ENCODE measurements at places on chromosomes 1 and 21. TPM values are rescaled to one million over a fixed set of nuclear protein-coding genes. Genes with fewer than 3 reads are reported as not detected.

- DNase-seq, result no peak
Observed at GRCh38 chr1:197036861-197037260, 30.2 kb downstream of the F13B start.

GRCh38 chr1:109477821-109478220 lies 5.9 kb upstream of the ATXN7L2 start:
- no peak for DNase-seq

SLC30A1 gene
- total RNA-seq, result 9.8 TPM

CELA3A gene
- total RNA-seq, result not detected

NPL gene
- total RNA-seq, result 5.3 TPM

JAM2 gene
- total RNA-seq, result 32.3 TPM

GRCh38 chr1:55334160-55334559 lies 119.0 kb upstream of the USP24 start:
- no peak for DNase-seq

GRCh38 chr1:226733304-226733703 lies 5.8 kb downstream of the ITPKB start:
- DNase-seq, result no peak

PALMD gene
- 114 TPM for total RNA-seq

DNA sequence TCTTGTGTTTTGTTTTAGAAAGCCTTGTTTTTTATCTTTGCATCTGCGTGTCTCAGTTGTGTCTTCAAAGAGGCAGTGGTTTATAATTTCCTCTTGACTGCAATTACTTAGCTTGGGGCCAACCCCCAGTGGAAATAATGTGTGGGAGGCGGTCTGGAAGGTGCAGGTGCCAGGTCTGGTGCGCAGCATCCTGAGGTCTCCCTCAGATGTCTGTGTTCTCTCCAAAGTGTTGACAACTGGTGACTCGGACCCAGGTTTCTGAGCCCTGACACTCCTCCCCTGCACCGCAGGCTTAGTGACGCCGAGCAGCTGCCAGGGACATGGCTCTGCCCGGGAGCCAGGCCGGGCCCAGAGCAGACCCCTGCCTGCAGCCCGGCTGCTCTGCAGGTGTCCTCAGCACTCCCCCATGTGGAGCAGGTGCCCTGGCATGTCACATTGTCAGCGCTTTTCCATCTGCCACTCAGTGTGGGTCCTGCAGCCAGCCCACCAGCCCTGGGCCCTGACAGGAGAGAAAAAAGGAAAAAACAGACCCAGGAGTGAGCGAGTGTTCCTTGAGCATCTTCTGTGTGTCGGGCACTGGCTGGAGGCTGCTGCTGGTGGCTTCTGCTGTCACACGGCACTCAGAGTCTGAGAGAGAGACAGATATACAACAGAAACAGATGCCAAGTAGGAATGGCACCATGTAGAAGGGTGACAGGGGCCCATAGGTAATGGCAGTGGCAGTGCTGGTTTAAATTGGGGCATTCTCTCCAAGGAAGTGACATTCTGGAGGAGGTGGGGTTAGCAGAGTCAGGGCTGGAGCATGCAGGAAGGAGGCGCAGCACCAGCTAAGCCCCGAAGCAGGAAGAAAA lies 24.8 kb upstream of the SELENON start:
- no peak for DNase-seq

DNA sequence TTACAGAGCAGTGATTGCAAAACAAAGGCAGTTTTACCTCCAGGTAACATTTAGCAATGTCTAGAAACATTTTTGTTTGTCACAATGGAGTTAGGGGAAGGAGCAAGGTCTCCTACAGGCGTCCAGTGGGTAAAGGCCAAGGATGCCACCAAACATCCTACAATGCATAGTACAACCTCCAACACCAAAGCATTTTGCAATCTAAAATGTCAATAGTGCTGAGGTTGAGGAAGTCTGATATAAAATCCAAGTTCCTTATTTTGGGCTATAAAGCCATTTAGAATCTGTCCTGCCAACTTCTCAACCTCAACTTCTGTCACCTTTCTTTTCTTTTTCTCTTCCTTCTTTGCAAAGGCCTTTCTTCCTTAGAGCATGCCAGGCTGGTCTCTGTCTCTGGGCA lies 111.2 kb downstream of the FASLG start:
- no peak for DNase-seq

DNA sequence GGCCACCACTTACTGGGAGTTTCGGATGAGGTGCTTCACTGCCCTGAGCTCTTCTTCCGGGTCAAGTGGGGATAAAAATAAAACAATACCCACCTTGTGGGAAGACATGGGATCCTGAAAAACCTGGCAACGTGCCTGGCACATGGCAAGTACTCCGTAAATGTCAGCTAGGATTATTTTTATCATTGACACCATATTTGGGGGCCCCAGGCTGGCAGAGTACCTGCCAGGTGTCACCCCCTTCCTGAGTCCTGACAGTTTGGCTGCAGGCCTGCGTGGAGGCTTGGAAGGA lies 9.2 kb upstream of the EPHA2 start:
- DNase-seq, result no peak

DNA sequence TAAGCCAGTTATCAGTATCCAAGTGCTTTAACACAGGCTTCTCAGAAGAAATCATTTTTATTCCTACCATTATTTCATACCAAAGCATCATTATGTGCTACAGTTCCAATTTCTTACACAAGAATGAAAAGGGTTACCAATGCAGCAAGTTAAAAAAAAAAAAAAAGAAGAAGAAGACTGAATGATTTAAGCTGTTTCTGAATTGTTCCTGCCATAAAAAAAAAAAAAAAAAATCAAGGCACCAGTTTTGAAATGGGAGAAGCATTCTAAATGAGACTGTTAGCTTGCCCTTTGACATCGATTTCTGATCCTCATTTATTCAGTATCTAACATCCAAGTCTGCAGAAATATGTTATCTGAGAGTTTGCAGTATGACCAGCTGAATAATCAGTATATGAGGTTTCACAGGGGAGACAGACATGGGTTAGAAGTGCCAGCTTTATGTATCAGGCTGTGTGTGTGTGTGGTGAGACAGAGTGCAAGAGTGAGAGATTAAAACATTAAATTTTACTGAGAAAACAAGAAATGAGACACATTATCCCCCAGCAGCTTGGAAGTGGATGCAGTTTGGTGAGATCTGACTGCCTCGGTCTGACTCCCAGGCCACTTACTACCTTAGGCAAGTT lies 105.8 kb downstream of the COLGALT2 start:
- no peak for DNase-seq

TRAF3IP3 gene
- total RNA-seq, result 0.70 TPM

DNA sequence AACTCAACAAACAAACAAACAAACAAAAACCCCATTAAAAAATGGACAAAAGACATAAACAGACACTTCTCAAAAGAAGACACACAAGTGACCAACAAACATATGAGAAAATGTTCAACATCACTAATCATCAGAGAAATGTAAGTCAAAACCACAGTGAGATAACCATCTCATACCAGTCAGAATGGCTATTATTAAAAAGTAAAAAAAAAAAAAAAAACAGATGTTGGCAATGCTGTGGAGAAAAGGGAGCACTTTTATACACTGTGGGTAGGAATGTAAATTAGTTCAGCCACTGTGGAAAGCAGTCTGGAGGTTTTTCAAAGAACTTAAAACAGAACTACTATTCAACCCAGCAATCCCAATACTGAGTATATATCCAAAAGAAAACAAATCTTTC lies 94.7 kb downstream of the PLPP3 start:
- no peak for DNase-seq

PDE4B gene
- 10.6 TPM for total RNA-seq

DNA sequence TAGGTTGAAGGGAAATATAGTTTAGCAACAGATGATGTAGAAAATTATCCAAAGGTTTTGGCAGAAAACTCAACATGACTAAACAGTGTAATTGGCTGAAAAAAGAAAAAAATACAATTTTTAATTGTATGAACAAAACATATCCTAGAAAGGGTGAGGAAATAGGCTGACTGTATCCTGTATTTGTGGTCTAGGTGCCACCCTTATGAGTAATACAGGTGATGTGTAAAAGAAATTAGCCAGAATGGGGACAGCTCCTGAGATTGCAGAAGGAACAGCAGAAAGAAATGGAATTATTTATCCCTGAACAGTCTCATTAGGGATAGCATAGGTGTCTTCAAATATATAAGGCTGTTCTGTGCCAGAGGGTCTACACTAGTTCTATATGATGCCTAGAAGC lies 24.6 kb downstream of the DNASE2B start:
- DNase-seq, result no peak

- DNase-seq, result no peak
Observed at GRCh38 chr1:50846224-50846839, 113.7 kb downstream of the FAF1 start.

- DNase-seq, result no peak
Observed at GRCh38 chr1:167433884-167434283, 84.4 kb downstream of the CD247 start.

PTPRF gene
- 4.2 TPM for total RNA-seq

SPATC1L gene
- 6.3 TPM for total RNA-seq

DNA sequence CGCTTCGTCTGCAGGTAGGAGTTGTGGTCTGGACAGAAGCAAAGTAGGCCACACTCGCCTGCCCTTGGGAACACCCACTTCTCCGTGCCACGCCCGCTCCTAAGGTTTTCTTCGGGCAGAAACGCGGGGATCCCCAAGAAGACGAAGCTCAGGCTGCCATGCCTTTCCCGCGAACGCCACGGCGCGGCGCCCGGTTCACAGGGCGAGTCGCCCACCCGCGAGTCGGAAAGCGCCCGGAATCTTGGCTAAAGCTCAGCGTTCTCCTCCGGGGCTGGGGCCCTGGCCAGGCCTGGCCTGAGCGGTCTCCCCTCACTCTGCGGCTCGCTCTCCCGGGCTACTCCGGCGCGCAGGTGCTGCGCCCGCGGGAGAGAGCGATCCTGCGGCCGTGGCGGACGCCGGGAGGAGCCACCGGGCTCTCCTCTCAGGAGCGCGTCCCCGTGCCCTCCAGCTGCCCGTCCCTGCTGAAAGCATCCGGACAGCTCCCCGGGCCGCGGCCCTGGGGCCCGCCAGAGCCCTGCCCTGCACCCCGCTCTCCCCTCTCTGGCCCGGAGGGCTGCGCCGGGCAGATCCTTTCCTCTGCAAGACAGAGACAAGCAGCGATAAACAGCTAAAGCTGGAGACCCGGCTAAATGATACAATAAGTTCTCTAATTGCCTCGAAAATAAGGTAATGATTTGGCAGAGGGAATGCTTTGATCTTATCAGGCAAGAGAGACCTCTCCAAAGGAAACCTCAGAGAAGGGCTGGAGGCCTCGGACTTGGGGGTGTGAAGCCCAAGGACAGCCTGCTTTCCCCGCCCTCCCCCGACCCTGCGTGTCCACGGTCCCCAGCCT lies 6.7 kb upstream of the WNT2B start:
- DNase-seq, result peak; percentile 83

IL19 gene
- total RNA-seq, result not detected

GRCh38 chr1:236101233-236102200 lies 36.6 kb upstream of the NID1 start:
- no peak for DNase-seq

DNA sequence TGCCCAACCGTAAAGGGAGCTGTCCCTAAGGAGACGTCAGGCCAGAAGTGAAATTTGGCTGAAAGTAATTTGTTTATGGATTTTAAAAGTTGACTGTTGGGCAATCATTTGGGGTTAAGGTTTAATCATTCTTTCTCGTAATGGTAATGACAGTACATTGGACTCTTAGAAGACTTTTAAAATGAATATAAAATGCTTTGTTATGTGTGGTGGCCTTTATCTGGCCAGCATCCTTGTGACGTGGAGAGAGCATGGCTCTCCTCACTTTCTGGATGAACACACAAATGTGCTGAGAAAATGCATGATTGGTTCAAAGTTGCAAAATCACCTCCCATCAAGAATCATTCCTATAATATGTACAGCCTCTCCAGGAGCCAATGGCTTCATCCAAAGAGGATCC lies 160.2 kb downstream of the DHRS3 start:
- peak; percentile 48 for DNase-seq

OR14K1 gene
- total RNA-seq, result not detected

- no peak for DNase-seq
Observed at GRCh38 chr1:23480187-23481025, 3.6 kb downstream of the ASAP3 start.

DNA sequence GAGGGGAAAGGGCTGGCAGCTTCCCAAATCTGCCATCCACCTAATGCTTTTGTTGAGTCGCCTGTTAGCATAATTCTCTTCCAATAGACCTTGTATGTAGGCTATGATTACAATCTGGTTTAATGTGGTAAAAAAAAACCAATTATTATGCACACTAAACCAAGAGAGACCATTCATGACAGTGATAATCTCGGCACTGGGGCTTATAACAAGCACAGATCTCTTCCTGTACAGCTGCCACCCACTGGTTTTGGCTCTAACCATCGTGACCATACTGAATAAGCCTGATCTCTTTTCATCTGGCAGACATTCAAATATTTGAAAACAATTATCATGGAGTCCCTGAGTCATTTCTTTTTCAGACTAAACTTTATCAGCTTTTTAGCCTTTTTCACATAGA lies 12.0 kb upstream of the SYT14 start:
- no peak for DNase-seq

GRCh38 chr1:230760360-230760827 lies 13.2 kb downstream of the CAPN9 start:
- DNase-seq, result no peak

GRCh38 chr1:166166329-166166697 lies 488 bp downstream of the FAM78B start:
- no peak for DNase-seq

DNA sequence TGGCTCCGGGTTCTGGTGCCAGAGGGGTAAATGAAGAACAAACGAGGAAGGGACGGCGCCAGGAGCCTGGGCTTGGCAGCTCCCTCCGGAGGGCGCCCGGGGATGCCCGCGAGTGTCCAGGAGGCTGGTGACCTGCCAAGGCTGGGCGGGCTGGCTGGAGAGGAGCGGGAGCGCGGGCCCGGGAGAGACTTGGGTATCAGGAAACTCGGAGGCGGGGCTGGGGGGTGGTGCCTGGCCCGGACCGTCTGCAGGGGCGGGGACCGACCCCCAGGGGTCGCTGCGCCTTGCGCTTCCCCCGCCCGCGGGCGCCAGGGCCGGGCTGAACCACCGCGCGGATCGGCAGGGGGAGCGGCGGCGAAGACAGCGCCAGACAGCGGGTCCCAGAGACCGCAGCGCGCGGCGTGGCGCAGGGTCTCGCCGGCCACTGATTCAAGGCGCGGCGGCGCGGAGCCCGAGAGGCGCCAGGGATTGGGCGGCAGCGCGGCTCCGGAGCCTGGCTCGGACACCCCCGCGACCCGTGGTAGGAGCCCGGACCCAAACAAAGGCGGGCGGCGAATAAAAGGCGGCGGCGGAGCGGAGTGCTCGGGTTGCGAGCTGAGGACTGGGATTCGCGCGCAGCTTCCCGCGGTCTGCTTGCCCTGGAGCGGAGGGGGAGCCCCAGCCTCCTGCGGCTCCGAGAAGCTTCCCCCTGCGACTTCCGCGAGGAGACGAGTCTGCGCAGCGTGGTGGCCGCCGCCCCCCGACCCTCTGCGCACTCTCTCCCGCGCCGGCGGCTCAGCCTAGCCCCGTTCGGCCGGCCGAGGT lies at the start of gene DISP3:
Gene DISP3, plus strand, starts transcription at position 585 of the 804 bp plus-strand sequence. CDS start 21,838 bp downstream, outside the sequence.
- peak; percentile 65 for DNase-seq

- no peak for DNase-seq
Observed at GRCh38 chr1:29700491-29700890, 464.2 kb downstream of the PTPRU start.

ILF2 gene
- total RNA-seq, result 55.3 TPM
